ENCODE measurements at places on chromosomes 4 and X. TPM values are rescaled to one million over a fixed set of nuclear protein-coding genes. Genes with fewer than 3 reads are reported as not detected.

IL13RA2 gene
- total RNA-seq = 0.27 TPM

AFM gene
- total RNA-seq = not detected

RNF150 gene
- total RNA-seq = 0.30 TPM

NAA11 gene
- total RNA-seq = not detected

ADH1A gene
- total RNA-seq = not detected

WNK3 gene
- total RNA-seq = 0.05 TPM

TEX13B gene
- not detected for total RNA-seq

HS3ST1 gene
- 0.90 TPM for total RNA-seq

CLCN3 gene
- 18.6 TPM for total RNA-seq

FRMD7 gene
- total RNA-seq = not detected

CFI gene
- 0.43 TPM for total RNA-seq

NUP54 gene
- total RNA-seq = 38.2 TPM

SHROOM3 gene
- total RNA-seq = 11.7 TPM
